ENCODE measurements at places on chromosomes 16 and 17.

DNA sequence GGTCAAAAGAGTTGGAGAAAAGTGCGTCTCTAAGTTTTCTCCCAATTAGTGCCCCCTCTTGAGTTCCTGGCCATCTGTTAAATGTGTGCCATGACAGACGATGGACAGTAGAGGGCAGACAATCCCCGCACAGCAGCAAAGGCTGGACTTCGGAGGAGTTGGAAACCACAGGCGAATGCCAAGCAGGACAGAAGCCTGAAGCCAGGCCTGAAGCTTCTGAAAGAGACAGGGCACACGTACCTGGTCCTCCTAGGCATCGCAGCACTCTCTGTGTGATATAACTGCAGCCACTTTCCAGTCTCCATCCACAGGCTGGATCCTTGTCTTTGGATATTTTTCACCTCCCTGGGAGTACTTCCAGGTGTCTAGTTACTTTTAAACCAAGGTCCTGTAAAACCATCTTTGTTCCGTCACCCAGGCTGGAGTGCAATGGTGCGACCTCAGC, 14.5 kb downstream of the C17orf100 start:
- peak; percentile 75 for DNase-seq

DNA sequence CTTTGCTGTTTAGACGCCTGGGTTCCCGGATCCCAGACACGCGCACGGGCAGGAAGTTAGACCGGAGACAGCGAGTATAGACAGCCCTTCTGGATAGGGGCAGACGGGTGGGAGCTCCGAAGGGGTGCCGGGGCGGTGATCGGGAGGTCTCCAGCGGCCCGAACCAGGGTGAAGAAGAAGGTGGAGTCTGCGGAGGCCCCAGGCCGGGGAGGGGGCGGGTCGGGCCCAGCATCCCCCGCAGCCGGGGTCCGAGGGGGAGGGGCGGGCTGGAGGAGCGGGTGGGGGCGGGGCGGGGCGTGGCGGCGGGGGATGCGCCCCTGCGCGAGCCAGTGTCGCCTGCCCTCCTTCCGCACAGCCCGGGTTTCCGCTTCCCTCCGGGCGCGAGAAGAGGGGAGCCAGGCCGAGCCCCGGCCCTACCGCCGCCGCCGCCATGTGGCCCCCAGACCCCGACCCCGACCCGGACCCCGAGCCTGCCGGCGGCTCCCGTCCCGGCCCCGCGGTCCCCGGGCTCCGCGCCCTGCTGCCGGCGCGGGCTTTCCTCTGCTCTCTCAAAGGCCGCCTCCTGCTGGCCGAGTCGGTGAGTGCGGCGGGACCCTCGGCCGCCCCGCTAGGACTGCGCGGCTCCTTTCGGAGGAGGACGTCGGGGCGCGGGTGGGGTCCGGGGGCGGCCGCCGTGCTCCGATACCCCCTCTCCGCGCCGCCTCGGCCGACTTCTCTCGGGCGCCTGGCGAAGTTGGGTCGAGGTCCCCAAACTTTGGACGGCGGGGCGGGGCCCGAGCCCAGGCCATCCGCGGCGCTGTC, at the start of gene CMTM3:
CMTM3 (plus strand) TSS at position 329 of the 801 bp plus-strand sequence; CDS start at position 431, 102 bp downstream.
- no peak for DNase-seq

DNA sequence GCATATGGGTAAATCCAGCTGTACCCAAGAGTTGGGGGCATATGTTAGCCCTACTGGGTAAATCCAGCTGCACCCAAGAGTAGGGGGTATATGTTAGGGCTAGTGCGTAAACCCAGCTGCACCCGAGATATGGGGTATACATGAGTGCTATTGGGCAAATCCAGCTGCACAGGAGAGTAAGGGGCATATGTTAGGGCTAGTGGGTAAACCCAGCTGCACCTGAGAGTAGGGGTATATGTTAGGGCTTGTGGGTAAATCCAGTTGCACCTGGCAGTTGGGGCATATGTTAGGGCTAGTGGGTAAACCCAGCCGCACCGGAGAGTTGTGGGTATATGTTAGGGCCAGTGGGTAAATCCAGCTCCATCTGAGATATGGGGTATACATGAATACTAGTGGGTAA, 80.9 kb downstream of the WWOX start:
- DNase-seq, result no peak

- no peak for DNase-seq
These were observed 832 bp upstream of the SRRM2 start for GRCh38 chr16:2751577-2752034.

DNA sequence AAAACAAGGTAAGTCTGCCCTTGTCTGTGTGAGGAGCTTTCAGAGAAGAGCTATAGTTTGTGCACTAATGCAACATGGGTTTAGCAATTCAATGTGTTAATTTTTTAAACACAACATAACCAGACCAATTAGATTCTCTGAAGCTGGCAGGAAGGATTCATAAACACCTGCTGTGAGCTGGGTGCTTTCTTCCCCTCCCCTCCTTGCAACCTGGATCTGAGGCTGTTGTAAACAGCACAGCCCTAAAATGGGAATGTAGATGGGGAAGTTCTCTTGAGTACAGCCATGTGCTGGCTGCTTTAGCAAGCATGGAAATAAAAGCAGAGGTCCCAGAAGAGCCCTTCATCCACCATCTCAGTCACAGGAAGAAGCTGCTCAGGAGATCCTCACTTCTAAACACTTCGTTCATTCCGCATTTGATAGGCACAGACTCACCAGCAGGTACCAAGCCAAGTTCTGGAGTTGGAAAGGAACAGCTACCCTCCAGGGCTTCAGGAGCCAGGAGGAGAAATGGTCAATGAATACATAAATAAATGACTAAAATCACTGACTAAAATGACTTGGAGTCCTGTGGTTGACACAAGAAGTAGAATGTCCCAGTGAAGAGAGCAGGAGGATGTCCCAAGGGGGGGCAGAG, 21.7 kb downstream of the AXIN2 start:
- DNase-seq, result no peak

DNA sequence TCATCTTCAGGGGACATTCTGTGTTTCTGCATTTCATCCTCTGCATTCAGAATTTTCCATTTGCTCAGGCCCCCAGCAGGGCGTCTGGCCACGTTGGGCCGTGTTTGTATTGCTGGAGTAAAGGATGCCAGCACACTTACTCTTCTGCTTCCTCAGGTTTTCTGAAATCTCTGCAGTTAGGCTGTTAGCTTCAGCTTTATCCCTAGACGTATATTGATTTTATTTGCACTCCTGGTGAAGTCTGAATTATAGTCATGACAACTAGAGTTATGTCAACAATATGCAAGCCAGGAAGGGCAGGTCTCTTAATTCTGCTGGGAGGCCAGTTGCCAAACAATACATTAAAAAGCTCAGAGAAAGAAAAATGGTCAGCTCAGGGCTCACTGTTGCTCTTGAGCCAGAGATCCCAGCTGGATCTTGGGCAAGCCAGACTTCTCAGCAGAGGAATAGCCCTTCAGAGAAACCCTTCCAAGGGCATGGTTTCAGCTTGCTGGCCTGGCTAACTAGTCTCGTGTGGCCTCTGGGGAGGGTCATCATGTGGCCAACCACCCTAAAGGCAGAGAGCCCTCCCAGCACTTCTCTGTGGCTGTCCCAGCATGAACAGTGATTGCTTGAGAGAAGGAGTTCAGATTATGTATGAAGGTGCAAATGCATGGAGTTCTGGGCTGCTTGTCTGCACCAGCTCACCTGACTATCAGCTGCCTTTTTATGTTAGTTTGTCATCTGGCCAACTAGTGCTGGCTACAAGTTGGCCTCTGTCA, 110.2 kb upstream of the CACNG5 start:
- DNase-seq, result no peak

GRCh38 chr16:81204798-81205680, 33.5 kb upstream of the BCO1 start:
- DNase-seq, result peak; percentile 54

- DNase-seq, result no peak
These were observed 144.6 kb upstream of the FOXF1 start for GRCh38 chr16:86365513-86366273.

DNA sequence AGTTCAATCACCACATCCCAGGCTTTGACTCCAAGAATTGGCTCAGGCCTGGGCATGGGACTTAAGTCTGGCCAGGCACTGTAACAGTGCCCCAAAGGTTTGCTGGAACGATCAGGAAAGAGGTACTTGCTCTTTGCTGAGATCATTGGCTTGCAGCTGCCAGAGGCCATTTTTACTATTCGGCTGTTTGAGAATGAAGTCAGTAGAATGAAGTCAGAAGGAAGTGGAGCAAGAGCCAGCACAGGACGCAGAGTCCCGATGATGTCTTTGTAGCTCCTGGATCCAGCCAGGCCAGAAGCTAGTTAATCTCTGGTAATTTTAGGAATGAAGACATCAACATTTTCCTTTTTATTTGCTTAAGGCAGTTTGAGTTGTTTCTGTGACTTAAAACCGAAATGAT, 195.5 kb downstream of the RAB11FIP4 start:
- no peak for DNase-seq

GRCh38 chr16:1429631-1430030, 1.2 kb upstream of the PERCC1 start:
- no peak for DNase-seq

GRCh38 chr17:39243155-39243554, 17.4 kb upstream of the STAC2 start:
- no peak for DNase-seq

DNA sequence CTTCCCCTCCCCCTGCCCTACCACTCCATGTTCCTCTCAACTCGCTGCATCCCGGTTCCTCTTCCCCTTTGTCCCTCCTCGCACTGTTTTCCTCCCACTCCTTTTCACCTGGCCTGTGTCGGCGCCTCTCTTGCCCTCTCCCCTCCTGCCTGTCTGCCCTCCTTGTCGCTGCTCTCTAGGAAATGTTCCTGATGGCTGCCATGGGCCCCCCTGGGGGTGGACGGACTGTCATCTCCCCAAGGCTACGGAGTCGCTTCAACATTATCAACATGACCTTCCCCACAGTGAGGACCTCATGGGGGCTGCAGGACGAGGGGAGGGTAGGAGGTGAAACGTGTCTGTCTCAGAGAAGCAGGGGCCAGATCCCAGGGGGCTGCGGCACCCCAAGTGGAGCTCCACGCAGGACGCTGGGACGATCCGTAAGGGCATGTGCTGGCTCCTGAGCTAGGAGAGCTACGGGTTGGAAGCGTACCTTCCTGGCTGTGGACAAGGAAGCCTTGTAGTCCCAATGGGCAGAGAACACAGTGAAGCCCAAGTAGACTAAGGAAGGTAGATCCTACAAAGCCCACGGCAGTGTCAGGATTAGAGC, 39.8 kb upstream of the KDM6B start:
- DNase-seq, result no peak

DNA sequence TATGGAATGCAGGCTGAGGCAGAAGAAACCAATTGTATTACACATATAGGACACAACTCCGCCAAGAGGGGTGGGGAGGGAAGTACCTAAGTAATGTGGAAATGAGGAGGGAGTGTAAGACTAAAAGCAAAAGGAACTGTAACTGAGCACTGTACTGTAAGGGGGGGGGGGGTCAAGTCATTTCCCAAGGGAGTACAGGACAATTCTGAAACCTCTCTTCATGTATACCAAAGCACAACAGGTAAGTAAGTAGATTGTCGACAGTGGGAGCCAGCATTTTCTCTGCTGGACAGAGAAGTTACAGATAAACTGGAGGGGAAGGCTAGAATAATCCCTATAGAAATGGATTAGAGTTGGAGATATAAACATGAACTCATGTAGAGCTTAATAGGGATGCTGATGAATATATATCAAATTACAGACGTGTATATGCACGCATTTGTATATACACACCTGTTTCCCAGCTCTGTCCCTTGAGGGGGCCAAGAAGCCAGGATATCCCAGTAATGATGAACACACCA, 6.4 kb downstream of the USP22 start:
- DNase-seq, result no peak

DNA sequence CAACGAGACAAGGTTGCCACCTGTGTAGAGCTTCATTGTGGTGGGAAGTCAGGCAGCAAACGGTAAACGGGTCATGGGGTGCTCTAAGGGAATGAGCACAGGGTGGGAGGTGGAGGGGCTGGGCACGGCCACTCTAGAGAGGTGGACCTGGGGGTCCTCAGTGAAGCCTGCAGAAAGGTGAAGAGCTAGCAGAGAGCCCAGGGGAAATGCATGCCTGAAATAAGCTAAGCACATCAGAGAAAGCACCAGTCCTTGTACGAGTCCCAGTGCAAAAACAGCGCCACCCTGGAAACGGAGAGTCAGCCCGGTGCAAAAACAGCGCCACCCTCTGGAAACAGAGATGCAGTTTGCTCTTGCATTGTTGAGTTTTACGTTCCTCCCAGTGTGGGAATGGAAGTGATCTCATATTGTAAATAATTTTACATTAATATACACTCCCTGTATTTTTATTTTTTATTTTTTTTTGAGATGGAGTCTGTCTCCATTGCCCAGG, 65.0 kb downstream of the TBC1D16 start:
- peak; percentile 30 for DNase-seq

Measured in A172 (cell line).